ENCODE measurements at places on chromosomes 4 and X. TPM values are rescaled to one million over a fixed set of nuclear protein-coding genes. Genes with fewer than 3 reads are reported as not detected.
A peak's percentile ranks its signal among the peaks of the same experiment; 100 is the strongest.

MAGEA8 gene
- polyA plus RNA-seq, result not detected

MAGED4B gene
- polyA plus RNA-seq, result 56.5 TPM

CT45A1 gene
- not detected for polyA plus RNA-seq

KCNE5 gene
- polyA plus RNA-seq, result not detected

ANKRD50 gene
- polyA plus RNA-seq, result 6.2 TPM

DOK7 gene
- polyA plus RNA-seq, result not detected

TMPRSS11B gene
- not detected for polyA plus RNA-seq

DNA sequence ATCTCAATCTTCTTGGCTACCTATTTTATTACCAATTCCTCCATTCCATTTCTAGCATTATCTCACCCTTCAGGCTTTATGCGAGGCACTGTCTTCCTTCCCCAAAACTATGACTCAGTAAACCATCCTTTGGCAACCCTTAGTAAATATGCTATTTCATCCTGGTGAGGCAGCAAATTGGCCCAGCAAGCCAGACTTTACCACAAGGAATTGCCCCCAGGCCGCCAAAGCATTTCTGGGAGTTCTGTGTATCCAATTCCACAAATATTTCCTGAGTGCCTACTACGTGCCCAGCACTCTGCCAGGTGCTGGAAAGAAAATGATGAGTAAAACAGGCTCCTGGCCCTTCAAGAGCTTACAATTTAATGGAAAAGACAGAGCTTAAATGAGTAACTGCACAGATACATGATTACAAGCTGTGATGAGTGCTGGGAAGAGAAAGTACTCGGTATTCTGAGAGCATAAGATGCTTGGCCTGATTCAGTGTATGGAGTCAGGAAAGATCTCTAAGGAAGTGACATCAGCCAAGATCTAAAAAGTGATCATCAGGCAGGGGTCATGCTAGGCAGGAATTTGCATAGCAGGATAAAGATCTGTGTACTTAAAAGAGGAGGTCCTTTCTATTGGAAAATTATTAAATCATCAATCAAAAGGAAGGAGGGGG lies 193.8 kb downstream of the ADAMTS3 start:
- DNase-seq, result peak; percentile 92

DNA sequence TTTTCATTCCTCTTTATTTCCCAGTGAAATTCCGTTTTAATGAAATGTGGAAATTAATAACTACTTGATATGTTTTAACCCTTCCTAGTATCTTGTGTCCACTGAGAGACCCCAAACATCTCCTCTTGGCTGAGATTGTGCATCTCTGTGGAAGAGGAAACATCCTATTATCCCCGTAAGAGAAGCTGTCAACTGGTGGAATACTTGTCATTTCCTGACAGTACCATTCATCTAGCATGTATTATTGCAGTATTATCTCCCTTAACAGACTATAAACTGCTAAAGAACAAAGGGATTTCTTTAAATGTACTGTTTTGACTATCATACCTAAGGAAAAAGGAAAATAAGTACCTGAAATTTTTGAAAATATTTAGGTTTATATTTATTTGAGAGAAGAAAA lies 277.3 kb upstream of the SLC7A11 start:
- DNase-seq, result no peak

GRCh38 chr4:72767618-72768302 lies 198.7 kb upstream of the ADAMTS3 start:
- DNase-seq, result peak; percentile 78

DNA sequence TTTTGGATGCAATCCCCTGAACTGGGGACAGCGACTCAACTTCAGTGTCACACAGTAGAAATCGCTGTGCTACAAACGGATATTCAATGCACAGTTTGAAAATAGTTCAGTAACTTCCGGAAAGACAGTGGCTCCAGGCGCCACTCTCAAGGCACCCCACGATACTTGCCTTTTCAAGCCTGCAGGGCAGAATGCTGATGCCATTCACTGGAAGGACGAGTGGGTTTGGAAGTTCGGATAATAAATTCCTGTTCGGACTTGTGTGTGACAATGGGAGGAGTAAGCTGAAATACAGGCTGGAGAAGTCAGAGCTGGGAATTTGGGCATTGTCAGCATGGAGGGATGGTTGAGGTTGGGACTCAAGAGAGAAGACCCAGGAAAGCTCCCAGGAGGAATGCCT lies 64.3 kb upstream of the HELT start:
- DNase-seq, result no peak

DNA sequence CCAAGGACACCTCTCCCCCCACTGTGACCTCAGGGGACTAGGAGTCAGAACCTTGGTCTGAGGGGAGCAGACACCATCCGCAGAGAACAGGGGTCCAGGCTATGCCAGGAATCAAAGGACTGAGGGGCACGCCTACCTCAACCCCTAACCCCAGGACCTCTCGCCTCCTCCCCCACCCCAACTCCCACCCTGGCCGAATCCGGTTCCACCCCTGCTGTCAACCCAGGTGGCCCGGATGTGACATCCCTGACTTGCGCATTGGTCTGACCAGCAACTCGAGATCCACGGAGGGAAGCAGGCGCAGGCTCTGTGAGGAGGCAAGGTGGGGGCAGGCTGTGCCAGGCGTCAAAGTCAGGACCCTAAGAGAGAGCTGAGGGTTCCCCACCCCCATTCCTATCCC lies 468 bp upstream of the MAGEA4 start:
- no peak for DNase-seq

DNA sequence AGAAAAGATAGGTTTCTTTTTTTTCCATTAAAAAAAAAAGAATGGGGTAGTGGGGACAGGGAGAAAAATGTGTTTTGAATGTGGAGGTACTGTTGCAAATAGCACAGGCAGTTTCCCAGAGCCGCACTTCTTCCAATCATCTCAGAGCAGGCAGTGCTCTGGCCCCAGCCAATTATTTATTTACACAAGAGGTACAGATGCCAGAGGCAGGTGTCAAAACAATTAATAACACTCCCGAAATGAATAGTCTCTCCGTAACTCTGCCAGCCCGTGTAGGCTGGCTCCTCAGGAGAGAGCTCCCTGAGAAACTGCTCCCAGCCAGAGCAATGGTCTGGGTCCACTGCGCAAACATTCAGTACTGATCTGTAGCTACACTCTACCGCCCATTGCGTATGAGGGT lies 130.8 kb upstream of the IL1RAPL2 start:
- DNase-seq, result no peak

GRCh38 chr4:120749445-120750151 lies 172.9 kb downstream of the PRDM5 start:
- DNase-seq, result no peak

DNA sequence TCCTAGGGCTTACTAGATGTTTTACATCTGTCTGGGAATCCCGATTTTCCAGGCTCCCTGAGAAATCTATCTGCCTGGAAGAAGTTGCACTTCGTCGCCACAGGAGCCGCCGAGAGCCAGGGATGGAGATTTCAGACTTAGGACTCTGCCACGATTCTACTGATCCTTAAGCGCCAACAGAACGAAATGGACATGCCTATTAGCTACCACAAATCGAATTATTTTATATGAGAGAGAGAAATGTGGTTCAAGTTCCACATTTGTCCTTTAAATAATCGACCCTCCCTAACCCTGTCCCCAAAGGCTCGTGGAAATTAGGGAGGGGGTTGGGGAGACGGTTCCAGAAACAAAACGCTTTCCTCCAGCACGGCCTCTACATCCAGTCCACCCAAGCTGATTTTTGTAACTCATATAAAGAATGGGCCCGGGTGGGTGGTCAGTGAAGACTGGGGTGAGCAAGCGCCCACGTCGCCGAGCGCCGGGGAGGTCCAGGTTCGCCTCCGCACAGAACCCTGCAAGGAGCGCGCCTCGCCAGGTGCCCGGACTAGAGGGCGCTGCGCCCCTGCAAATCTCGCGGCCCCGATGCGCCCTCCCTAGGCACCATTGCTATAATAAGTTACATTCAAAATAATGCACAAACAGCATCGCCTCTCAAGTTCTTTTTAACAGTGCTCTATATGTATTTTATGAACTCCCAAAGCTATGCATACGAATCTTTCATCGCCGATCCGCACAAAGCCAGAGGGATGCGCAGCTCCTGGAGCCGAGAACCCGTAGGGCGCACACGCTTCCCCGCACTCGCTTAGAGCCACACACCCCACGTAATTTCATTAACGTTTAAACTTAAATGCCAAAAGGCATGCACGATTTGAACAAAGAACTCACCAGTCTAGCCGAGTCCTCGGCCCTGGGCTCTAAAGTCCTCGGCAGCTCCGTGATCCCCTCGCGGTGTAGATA lies 2.1 kb upstream of the FAT1 start:
- DNase-seq, result peak; percentile 93

GRCh38 chr4:1833307-1834046 lies 22.5 kb downstream of the LETM1 start:
- DNase-seq, result no peak

- DNase-seq, result peak; percentile 61
Measured at GRCh38 chr4:39698424-39699009, 581 bp downstream of the UBE2K start.

- DNase-seq, result no peak
Measured at GRCh38 chrX:88944661-88945060, 197.6 kb downstream of the CPXCR1 start.

GRCh38 chrX:1475881-1476280 lies 23.2 kb upstream of the ASMTL start:
- no peak for DNase-seq

GRCh38 chr4:7759216-7759615 lies 180.4 kb downstream of the AFAP1 start:
- no peak for DNase-seq

DNA sequence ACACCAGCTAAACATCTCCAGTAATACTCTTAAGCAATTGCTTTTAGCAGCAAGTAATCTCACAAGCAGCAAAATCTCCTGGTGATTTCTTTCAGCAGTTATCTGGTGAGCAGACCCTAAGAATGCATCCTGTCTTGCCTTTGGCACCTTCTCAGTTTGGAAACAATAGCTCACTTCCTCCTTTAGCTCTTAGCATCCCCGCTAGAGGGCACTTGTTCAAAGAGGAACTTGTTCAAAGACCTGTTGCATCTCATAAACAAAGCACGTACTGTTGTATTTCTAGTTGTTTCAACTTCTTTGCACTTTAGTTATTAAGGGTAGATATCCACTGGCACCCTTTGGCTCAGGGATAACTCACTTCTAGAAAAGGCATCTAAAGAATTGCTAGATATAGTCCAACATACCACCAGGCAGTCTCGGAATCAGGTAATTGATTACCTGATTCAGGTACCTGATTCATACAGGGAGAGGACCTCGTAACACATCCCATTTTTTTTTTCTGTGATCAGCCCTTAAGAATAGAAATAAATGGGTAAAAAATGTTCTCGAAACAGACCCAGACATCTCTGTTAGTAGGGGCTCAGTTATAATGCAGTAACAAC lies 81.9 kb upstream of the QRFPR start:
- peak; percentile 88 for DNase-seq

GRCh38 chr4:25800245-25800644 lies 62.5 kb downstream of the SEL1L3 start:
- DNase-seq, result no peak

GRCh38 chrX:17403189-17403691 lies 28.2 kb downstream of the NHS start:
- DNase-seq, result no peak

DNA sequence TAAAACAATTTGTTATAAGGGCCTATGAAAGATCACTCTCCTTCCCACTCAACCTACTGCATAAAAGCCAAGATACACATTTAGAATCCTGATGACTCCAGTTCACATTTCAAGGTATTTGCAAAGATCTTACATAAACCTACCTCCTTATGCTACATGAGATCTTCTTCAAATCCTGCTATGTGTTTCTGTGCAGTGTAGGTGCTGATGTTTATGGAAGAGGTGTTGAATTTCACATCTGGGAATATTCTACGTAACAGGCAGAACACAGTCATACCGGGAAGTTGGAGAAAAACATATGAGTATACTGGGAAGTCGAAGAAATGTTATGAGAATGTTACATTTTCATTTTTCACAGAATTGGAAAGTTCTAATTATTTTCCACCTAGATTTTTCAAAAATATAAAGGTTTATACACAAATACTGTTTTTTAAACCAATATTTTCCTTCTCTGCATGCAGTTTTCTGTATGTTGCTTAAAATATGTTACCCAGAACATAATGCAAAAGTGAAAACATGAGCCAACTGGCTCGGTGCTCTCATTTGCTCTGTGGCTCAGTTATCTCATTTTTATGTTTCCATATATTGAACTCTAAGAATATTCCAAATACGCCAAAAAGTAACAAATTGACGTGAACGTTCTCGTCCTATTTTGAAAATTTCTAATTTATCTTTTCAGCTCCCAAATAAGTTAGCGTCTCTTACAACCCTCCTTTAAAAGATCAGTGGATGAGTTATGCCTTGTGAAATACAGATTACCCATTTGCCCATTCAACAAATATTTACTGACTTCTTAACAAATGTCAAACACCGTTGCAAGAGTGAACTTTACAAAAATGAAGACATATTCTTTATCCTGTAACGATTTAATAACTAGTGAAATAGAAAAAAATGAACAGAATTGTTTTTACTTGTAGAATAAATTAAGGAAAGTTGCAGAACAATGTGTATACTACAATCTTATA lies 899.3 kb downstream of the STIM2 start:
- DNase-seq, result no peak

- no peak for DNase-seq
Measured at GRCh38 chrX:10243106-10243505, 86.3 kb downstream of the CLCN4 start.

Data from GM23248 (cell line).